ENCODE measurements at places on chromosomes 1 and 21.

- no peak for DNase-seq
Observed at GRCh38 chr1:218613105-218613504, 268.0 kb downstream of the TGFB2 start.

DNA sequence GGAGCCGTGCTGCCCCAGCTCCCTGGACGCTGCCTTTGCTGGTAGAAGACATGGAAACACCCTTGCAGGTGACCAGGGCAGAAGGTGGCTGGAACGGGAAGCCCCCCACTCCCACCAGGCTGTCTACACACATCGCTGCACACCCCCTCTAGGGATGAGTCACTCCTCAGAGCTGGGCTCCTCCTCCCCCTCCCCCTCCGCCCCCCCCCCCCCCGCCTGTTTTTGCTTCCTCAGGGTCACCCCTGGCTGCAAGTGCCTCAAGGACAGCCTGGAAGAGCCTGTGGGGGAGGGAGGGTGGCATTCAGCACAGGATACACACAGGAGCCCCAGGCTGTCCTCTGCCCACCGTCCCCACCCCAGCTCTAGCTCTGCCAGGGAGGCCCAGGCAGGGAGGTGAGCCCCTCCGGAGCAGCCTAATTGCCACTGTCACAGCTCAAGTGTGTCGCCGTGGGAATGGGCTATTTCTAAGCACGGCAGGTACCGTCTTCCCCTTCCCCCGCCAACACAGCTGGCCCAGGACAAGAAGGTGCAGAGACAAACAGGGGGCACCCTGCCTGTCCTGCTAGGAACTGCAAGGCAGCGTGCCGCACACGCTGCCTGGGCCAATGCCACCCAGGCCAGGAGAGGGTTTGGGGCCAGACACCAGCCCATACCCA is 2.5 kb downstream of the FNDC10 start:
- DNase-seq = no peak

- DNase-seq = no peak
Observed at GRCh38 chr1:57550092-57550491, 126.2 kb upstream of the DAB1 start.

DNA sequence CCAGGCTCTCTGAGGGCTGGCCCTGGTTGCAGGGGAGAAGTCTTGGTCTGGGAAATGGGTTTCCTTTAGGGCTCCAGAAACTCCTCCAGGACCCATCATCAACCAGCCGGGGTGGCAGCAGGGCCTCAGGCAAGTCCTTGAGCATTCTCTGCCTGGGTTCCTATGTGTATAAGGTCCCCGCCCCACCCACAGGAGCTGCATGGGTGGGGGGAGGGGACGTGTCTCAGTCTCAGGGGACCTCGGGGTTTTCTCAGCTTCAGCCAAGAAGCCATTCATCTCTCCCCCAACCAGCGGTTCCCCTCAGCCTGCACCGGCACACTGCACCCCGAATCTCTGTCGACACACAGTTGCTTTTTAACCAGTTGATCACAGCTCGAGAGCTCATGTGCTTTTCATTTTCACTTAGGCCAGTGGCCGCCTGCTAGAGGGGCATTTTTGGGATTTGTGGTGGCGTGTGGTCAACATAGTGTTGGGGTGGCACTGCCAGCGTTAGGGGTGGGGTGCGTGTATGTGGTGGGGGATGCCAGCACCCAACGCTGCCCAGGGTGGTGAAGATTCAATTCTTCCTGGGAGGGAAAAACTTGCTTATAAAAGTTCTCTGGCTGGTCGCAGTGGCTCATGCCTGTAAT is 6.5 kb downstream of the RUNX3 start:
- DNase-seq = no peak

DNA sequence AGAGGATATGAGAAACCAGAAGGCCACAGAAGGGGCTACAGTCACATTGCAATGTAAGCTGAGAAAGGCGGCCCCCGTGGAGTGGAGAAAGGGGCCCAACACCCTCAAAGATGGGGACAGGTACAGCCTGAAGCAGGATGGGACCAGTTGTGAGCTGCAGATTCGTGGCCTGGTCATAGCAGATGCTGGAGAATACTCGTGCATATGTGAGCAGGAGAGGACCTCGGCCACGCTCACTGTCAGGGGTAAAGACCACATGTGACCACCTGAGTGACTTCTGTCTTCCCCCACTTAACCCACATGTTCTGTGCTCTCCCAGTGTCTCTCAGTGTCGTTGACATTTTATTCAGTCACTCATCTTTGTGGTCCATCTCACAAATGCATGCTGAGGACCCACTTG is 92.1 kb downstream of the OBSCN start:
- DNase-seq = no peak

GRCh38 chr21:44052071-44052829 is 40.1 kb downstream of the TRAPPC10 start:
- peak; percentile 37 for DNase-seq

- no peak for DNase-seq
Observed at GRCh38 chr1:69987881-69988280, 217.5 kb downstream of the LRRC40 start.

- DNase-seq = no peak
Observed at GRCh38 chr1:81547261-81547911, 253.3 kb upstream of the ADGRL2 start.

DNA sequence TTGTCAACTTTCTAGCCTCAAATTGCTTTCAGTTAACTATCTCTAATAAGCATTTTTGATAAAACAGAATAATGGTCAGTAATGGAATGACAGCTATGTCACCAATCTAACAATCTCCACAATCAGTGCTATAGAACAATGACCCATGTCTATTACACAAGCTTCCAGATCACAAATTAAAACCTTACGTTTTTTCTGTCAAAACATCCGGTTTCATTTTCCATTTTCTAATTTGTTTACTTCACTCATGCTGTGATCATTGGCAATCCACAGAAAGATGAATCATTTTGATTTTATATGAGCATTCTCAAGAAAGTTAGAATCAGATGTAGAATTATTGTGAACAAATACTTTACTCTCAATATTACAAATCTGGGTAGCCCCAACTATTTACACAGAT is 80.3 kb downstream of the KCNT2 start:
- DNase-seq = no peak

DNA sequence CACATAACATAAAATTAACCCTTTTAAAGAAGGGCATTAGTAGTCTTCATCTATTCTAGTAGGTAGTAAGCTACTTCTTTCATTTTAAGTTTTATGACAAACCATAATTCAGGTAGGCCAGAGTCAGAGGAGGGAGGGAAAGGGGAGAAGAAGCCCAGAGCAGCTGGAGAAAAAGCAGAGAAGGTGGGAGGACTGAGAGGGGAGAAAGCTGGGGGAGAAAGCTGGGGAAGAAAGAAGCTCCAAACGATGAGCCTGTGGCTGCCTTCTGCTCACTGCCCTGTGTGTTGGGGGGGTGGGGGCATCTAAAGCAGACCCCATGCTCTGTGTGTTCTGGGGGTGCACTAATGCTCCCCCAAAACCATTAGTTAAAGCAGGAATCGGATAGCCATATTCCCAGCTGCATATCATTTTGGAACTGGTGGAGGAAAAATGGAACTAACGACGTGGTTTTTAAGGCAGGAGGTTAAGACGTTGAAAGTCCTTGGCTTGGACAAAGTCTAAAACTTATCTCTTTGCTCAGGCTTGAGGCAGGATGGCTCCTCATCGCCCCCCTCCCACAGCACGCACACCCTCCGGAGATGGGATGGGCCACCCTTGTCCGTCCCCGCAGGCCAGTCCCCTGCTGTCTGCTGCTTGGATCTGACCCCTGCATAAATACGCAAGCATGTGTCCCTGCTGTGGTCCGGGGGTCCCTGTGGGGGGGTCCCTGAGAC is 184.2 kb downstream of the DYRK1A start:
- DNase-seq = peak; percentile 21

DNA sequence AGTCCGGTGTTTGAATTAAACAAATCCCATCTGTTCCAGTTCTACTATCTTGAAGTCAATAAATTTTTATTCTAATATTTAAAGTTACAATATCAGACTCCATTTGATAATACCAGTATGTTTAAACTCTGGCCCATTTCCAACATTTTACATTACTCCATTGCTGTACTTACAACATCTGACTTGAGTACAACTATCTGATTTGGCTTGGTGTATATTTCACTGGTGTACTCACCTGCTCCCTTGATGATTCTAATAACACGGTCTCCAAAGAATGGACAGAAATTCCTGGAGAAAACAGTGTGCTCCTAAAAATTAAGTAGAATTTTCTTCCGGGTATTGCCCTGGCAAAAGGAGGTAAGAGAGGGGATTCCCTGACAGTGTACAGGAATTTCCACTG is 680.5 kb upstream of the ADAMTS5 start:
- DNase-seq = no peak

DNA sequence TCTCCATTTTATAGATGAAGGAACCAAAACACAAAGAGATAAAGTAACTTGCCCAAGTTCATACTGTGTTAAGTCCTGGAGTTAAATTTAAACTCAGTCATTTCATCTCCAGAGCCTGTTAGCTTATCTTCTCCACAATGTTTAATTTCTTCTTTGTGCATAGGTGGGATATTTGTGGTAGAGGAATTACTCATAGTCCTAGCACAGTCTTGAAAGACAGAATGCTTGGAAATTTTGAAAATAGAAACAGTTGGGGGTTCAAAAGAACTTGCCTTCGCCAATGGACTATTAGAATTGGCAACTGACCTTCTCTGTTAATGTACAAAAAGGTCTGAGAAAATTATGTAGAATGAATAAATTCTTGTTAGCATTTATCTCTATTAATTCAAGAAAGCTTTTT is 832.0 kb upstream of the PRMT6 start:
- DNase-seq = no peak

- DNase-seq = no peak
Observed at GRCh38 chr1:27027575-27028250, 15.1 kb upstream of the TENT5B start.

GRCh38 chr1:11524465-11525150 is 45.7 kb downstream of the DISP3 start:
- no peak for DNase-seq

- DNase-seq = no peak
Observed at GRCh38 chr21:34229353-34229752, 134.5 kb upstream of the KCNE2 start.

DNA sequence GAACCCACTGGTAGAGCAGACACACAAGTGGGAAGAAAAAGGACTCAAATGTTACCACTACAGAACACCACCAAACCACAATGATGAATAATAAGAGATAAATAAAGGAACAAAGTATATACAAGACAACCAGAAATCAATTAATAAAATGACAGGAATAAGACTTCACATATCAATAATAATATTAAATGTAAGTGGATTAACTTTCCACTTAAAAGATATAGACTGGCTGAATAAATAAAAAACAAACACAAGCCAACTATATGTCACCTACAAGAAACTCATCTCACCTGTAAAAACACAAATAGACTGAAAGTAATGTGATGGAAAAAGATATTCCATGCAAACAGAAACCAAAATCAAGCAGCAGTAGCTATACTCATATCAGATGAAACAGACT is 6.9 kb upstream of the CLIC6 start:
- no peak for DNase-seq

- no peak for DNase-seq
Observed at GRCh38 chr1:99623554-99623953, 22.4 kb upstream of the PALMD start.

DNA sequence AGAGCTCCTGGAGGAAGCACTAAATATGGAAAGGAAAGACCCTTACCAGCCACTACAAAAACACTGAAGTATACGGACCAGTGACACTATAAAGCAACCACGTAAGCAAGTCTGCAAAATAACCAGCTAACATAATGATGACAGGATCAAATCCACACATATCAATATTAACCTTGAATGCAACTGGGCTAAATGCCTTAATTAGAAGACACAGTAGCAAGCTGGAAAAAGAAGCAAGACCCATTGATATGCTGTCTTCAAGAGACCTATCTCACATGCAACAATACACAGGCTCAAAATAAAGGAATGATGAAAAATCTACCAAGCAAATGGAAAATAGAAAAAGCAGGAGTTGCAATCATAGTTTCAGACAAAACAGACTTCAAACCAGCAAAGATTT is 31.0 kb downstream of the C1orf185 start:
- DNase-seq = no peak

DNA sequence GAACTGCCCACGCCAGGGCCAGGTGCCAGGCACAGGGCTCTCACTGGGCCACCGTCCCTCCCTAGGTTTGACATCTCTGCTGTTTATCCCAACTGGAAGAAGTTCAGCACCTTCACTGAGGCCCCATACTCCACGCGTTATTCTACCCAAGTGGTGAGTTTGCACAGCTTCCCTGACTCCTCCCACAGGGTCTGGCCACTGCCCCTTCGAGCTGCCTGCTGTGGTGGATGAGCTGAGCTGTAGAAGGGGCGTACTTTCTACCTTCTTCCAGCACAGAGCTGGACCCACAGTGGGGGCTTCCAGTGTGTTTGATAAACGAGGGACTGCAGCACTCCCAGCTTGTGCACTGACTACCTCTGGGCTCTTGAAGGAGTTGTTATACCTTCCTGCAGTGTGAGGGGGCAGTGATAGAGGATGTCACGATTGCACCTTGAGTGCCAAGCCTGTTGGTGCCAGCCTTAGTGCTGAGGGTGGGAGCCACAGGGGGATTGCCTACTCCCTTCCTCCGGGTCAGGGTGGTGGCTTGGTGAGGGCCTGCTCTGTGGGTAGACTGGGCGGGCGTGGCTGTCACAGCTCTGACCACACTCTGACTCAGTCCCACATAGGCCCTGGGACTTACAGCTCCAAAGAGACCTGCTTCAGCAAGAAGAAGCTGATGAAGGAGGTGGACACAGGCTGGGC is 5.9 kb upstream of the TTC22 start:
- no peak for DNase-seq

GRCh38 chr1:86487131-86487810 is 18.5 kb downstream of the CLCA1 start:
- DNase-seq = no peak

GRCh38 chr1:13707164-13707563 is 7.2 kb downstream of the PRDM2 start:
- no peak for DNase-seq

DNA sequence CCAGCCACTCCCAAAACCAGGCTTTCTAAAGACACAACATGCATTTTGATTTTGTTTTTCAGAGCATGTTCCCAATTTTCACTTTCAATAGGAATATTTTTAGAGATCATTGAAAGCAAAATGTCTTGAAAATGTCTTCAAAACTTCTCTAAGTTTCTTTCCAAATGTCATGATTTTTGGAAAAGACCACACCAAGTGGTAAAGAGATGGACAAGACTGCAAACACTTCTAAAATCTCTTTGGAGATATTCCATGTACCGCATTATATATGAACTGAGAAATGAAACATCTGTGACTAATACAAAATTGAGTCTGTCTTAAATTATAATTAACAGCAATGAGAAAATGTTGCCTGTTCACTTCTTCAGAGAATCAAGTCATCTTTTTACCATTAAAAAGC is 418.0 kb upstream of the PKN2 start:
- no peak for DNase-seq

All from right lobe of liver (tissue), 6 donors.